ENCODE measurements at places on chromosomes 7 and 10. TPM values are rescaled to one million over a fixed set of nuclear protein-coding genes. Genes with fewer than 3 reads are reported as not detected.

GARIN1A gene
- polyA plus RNA-seq, result 4.2 TPM

GRCh38 chr7:156180451-156181229 is 368.4 kb upstream of the SHH start:
- DNase-seq, result no peak

NKX1-2 gene
- not detected for polyA plus RNA-seq

GRCh38 chr7:151114151-151115090 is 28.1 kb downstream of the AGAP3 start:
- peak; percentile 37 for DNase-seq

DKK1 gene
- polyA plus RNA-seq, result 66.7 TPM

DNA sequence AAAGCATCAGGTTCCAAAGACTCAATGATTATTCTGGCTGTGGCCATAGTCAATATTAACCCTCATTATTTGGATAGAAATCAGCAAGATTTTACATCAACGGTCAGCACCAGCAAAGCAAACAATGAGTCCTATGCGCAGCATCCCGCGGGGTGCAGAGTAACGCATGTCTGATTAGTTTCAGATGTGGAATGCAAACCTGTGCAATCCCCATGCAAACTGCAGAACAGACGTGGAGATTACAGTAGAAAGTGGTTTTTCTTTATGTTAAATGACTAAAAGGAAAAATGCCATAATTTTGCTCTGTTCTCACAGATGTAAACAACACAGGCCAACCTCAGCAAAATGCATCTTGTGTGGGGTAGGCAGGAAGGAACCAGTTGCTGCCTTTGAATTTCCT is 258.1 kb upstream of the GRB10 start:
- DNase-seq, result no peak

- DNase-seq, result no peak
Observed at GRCh38 chr7:23287612-23288011, 11.5 kb upstream of the MALSU1 start.

DNA sequence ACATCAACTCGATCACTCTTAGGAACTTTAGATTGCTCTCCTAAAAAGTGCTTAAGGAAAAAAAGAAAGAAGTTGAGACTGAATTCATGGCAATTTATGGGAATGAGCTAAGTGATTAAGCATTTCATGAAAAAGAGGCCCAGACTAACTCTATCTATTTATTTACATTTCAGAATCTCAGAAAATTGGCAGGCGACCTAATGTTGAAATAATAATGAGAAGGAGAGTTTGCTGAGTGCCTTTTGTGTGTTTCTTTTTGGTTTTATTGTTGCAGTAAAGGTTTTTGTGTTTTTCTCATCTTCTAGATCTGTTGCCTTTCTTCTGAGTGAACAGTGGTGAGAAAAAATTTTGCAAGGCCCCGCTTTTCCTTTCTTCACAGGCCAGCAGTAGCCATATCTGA is 3.8 kb downstream of the GRK5 start:
- no peak for DNase-seq

- no peak for DNase-seq
Observed at GRCh38 chr10:112126901-112127300, 56.7 kb downstream of the GPAM start.
